Ascending aorta (tissue), 2 donors: ENCODE measurements at places on chromosomes 4 and X. TPM values are rescaled to one million over a fixed set of nuclear protein-coding genes. Genes with fewer than 3 reads are reported as not detected.
A peak's percentile ranks its signal among the peaks of the same experiment; 100 is the strongest.

DCAF8L2 gene
- not detected for total RNA-seq

PLAC8 gene
- total RNA-seq = 1.1 TPM

KLKB1 gene
- total RNA-seq = not detected

USP17L5 gene
- total RNA-seq = not detected

RXFP1 gene
- total RNA-seq = 0.75 TPM

- DNase-seq = no peak
Measured at GRCh38 chr4:41820473-41820872, 71.9 kb upstream of the PHOX2B start.

- no peak for DNase-seq
Measured at GRCh38 chr4:145216535-145216934, 36.1 kb upstream of the OTUD4 start.

DNA sequence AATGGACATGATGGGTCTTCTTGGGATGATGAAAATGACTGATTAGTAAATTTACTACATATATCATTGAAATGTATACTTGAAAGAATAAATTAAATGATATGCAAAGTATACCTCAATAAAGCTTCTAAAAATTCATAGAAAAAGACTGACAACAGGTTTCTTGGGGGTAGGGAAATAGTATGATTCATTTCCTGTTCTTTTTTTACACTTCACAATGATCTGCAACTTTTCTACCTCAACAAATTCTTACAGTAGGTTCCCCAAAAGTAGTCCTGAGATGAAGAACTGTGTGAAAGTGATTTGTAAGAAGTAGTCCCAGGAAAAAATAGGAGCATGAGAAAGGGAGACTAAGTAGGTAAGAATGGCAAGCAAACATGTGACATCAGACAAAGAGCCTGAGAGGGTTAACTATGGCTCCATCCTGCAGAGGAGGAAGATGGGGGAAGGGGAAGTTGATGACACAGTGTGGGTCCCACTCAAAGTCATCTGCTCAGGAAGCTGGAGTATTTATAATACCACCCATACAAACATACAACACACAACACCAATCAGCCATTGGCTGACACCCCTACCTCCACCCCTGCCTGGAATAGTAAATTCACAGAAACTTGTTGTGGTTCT is 73.9 kb downstream of the ARHGAP6 start:
- no peak for DNase-seq

DNA sequence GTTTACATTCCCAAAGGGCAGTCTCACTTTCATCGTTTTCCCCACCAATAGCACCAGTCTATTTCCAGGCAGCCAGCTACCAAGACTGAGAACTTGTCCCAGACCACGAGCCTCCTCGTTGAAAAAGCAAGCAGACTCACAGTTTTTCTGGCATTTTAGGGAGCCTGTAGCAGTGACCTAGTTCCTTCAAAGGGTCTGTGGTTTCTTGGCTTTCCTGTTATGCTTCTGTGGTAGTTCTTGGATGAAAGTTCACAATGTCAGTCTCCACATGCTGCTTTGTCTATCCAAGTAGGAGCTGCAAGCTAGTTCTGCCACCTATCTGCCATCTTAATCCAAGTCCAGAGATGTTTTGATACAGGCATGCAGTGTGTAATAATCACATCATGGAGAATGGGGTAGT is 151.6 kb upstream of the ZC4H2 start:
- no peak for DNase-seq

GRCh38 chrX:35382966-35383365 is 415.2 kb upstream of the MAGEB16 start:
- no peak for DNase-seq

- DNase-seq = no peak
Measured at GRCh38 chr4:12036450-12036849, 607.8 kb upstream of the HS3ST1 start.

- DNase-seq = no peak
Measured at GRCh38 chr4:168796362-168797106, 213.5 kb downstream of the CBR4 start.

DNA sequence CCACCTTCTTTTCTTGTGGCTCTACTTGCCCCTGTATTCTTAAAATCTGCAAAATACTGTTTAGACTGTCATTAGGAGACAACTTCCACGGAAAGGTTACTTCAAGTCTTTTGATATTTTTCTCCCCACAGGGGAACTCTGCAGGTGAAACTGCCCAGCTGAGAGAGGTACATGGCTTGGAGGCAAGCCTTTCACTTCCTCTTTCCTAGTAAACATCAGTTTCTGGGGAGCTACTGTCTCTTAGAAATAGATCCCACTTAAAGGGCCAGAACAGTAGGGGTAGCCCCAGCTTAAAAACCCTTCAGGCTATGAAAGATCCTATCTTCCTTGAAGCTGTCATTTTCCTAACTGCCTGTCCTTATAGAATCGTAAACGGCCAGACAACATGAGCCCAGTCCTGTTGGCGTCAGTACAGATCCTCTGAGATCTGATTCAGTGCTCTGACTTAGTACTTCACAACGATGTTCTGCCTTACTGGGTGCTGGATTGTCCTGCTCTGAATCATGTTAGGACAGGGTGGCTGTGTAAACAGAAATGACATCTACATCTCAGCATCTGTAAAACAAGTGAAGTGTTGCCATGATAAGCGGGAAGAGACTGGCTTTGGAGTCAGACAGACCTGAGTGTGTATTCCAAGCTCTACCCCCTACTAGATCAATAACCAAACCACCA is 102.1 kb downstream of the ITIH6 start:
- DNase-seq = no peak

- no peak for DNase-seq
Measured at GRCh38 chr4:140343303-140343702, 30.1 kb upstream of the SCOC start.

DNA sequence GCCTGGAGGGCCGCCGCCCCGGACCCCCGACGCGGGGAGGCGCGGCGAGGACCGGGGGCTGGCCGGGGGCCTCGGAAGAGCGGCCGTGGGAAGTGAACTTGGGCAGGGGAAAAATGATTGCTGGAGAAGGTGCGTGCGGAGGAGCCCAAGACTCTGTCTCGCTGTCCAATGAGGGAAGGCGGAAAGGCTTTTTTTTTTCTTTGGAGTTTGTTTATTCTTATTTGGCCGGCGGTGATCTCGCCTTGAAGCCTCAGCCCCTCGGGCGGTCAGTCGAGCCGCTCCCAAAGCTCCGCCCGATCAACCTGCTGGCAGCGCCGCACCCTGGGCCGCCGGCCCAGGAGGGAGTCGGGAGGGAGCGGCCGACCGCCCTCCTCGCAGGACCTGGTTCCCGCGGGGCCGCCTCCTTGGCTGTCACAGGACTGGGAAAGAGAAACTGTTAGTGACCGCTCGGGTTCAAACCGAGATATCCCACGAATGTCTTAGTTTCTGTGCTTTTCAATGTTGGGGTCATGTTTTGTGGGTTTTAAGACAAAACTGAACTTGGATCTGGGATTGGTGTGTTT is 2.5 kb downstream of the CPEB2 start:
- peak; percentile 53 for DNase-seq

DNA sequence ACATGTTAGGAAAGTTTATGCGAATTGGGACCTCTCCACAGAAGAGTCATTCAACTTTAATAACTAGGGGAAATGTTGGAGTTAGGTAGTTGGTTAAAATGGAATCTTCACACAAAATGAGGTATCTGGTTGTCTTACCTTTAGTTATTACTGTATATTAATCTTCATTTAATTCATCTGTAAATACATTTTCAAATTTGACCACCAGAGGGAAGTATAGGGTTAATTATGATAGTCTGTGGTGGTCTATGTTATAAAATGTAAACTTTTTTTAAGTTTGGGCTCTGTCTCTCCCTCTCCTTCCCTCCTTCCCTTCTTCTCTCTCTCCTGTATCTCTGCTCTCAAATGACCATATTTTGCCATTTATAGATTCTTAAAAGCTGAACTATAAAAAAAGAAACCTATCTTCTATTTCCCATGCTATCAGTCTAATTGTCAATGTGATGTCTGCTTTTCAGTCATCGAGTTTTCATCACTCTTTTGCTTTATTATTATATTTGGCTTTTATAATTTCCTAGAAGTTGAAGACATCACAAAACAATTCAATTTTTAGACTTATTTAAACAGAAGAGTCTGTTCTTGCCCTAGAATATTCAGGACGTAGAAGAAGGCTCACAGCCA is 49.8 kb downstream of the TMEM144 start:
- no peak for DNase-seq

DNA sequence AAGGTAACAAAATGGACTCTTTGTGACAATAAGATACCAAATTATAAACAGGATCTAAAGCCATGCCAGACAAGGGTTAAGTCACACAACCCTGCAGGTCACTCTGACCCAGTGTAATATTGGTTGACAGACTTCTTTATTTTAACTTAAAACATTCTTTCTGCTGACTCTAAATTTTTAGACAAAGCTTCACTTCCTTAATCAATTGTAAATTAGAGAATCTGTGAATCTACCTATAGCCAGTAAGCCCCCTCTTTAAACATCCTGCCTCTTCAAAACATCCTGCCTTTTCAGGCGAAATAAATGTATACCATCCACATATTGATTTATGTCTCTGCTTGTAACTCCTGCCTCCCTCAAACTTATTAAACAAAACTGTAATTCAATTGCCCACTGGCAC is 14.2 kb downstream of the NUDT6 start:
- DNase-seq = no peak

GRCh38 chr4:10413177-10413576 is 44.0 kb downstream of the ZNF518B start:
- DNase-seq = no peak

DNA sequence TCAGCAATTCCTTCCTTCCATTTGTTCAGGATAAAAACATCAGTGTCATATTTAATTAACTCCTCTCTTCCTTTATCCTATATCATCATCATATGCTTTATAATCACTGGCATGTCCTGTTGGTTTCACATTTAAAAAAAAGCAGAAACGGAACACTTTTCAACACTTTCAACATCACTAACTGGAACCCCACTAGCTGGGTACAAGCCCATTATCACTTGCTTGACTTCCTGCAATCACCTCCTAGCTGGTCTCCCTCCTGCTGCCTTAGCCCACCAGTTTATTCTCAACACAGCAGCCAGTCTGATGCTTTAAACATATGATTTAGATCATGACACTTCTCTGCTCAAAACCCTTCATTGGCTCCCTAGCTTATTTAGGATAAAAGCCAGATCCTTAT is 116.4 kb upstream of the LSM6 start:
- DNase-seq = no peak
